Panc1 (cell line): ENCODE measurements at places on chromosomes 3 and 15.

DNA sequence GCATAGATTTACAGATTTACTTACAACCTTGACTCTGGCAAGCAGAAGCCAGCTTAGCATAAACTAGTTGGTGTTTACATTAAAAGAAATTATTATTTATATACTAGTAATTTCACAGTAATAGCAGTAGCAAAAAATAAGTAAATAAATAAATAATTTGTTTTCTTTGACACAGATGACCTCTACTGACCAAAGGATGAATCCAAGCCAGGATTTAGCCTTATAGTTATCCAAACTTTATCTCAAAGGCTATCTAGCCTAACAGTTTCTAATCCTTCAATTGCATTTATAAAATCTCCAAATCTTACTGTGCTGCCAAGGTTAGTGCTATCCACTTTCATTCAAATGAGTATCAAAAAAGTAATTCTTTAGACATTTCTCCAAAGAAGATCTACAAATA, 64.3 kb downstream of the FRMD5 start:
- H3K36me3 ChIP-seq = no peaks in the 10 kb centered on the region
- no peaks in the 10 kb centered on the region for H3K27me3 ChIP-seq
- H3K4me3 ChIP-seq = no peak overlapping the region
- DNase-seq = no peak
- no peak overlapping the region for H3K27ac ChIP-seq

DNA sequence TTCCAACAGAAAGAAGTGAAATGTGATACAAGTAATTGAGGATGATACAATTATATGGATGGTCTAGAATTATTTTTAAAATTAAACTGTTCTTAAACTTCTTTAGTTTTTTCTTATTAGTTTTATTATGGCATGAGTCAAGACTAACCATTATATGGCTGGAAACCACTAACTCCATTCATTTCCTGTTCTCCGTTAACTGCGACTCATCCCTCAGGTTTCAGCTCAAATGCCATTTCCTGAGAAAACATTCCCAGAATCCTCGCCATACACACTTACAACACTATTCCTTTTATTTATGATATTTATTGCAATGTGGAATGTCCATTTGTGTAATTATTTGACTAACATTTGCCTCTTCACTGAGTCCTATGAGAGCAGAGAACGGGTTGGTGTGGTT, 394.1 kb downstream of the SOX2 start:
- no peaks in the 10 kb centered on the region for H3K36me3 ChIP-seq
- no peak for DNase-seq
- no peaks in the 10 kb centered on the region for H3K4me1 ChIP-seq

DNA sequence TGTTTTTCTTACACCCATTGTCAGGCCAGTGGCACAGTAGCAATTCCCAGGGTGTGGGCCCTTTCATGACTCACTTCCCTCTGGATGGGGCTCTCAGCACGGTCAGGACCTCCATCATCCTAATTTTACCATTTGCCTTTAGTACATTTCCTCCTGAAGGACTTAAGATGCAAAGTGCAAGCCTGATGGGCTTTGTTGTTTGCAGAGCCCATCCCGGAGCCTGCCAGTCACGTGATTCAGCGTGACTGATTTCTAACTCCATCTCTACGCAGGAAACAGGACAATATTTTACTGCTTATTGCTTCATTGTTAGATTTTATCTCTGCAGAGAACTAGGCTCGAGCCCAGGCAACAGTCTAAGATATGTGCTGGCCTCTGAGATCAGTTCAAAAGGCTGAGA, 223.7 kb downstream of the PDZRN3 start:
- H3K27me3 ChIP-seq = no peaks in the 10 kb centered on the region
- H3K4me1 ChIP-seq = no peaks in the 10 kb centered on the region
- no peak overlapping the region for H3K27ac ChIP-seq
- no peak overlapping the region for H3K4me3 ChIP-seq
- no peak for DNase-seq

GRCh38 chr3:127304121-127304744, 16.4 kb upstream of the PRR20G start:
- no peak for DNase-seq
- H3K27me3 ChIP-seq = peaks cover 35% of the 10 kb centered on the region
- H3K4me1 ChIP-seq = peaks cover 3% of the 10 kb centered on the region
- H3K36me3 ChIP-seq = no peaks in the 10 kb centered on the region

- no peak overlapping the region for H3K4me3 ChIP-seq
- H3K27me3 ChIP-seq = no peaks in the 10 kb centered on the region
- H3K36me3 ChIP-seq = no peaks in the 10 kb centered on the region
- no peak overlapping the region for H3K27ac ChIP-seq
Measured at GRCh38 chr15:48856942-48857341, 21.0 kb upstream of the EID1 start.

DNA sequence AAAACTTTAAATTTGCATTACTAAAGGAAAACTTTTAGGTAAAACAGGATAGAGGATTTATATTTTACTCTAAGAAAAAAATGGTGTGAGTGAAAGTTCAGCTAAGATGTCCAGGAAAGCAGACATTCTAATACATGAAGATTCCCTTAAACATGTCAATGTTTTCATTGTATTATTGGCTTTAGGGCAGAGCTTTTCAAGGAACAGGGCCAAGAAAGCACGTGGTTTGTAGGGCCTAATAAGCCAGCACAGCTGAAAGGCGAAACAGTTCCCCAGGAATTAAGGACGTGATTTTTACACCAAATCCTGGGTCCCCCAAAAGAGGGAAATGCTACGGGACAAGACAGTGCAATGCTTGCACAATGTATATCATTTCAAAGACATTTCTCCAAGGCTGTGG, 48.6 kb upstream of the MKRN3 start:
- H3K27ac ChIP-seq = no peak overlapping the region
- no peaks in the 10 kb centered on the region for H3K4me1 ChIP-seq
- no peak for DNase-seq
- H3K36me3 ChIP-seq = no peaks in the 10 kb centered on the region
- no peaks in the 10 kb centered on the region for H3K27me3 ChIP-seq
